ENCODE measurements at places on chromosomes 16 and 17. TPM values are rescaled to one million over a fixed set of nuclear protein-coding genes. Genes with fewer than 3 reads are reported as not detected.

- peak overlapping the region; percentile 95 for H3K4me3 ChIP-seq
- H3K27me3 ChIP-seq: no peaks in the 10 kb centered on the region
- peaks cover 44% of the 10 kb centered on the region for H3K36me3 ChIP-seq
- H3K4me1 ChIP-seq: peaks cover 42% of the 10 kb centered on the region
- H3K27ac ChIP-seq: peak overlapping the region; percentile 100
- DNase-seq: peak; percentile 41
These were observed 1.5 kb downstream of the HAPSTR1 start for GRCh38 chr16:9092978-9093344.

DNA sequence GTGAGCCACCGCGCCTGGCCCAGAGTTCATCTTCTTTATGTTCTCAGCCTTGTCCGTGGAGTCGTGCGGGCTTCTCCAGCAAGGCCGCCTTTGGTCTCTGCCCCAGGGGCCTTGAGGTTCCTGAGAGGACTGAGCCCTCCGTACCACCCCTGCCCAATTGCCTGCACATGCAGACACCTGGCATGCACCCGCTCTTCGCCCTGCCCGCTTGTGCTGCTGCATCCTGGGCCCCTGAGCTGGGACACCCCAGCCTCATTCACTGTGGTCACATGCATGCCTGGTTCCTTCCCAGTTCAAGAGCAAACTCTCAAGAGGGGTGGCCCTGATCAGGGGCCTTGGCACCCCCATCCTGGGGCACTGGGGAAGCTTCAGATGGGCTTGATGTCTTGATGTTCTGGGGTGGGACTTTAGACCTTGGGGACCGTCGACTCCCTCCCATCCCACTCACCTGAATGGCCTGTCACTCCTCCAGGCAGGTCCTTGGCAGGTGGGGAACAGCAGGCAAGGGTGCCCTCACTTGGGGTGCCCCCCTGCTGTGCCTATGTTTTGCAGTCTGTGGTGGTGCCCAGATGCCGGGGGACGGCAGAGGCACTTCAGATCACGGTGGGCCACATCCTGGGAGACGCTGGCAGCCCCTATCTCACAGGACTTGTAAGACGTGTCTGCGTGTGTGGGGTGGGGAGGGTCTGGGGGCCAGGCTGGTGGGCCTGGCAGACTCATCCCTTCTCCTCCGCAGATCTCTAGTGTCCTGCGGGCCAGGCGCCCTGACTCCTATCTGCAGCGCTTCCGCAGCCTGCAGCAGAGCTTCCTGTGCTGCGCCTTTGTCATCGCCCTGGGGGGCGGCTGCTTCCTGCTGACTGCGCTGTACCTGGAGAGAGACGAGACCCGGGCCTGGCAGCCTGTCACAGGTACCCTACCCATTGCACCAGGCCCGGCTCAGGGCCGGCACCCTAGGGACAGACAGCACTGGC lies 12.7 kb upstream of the SPNS2 start:
- H3K4me3 ChIP-seq: peak overlapping the region; percentile 89
- H3K27me3 ChIP-seq: no peaks in the 10 kb centered on the region
- H3K36me3 ChIP-seq: peaks cover 18% of the 10 kb centered on the region
- peaks cover 53% of the 10 kb centered on the region for H3K4me1 ChIP-seq
- DNase-seq: peak; percentile 65

DNA sequence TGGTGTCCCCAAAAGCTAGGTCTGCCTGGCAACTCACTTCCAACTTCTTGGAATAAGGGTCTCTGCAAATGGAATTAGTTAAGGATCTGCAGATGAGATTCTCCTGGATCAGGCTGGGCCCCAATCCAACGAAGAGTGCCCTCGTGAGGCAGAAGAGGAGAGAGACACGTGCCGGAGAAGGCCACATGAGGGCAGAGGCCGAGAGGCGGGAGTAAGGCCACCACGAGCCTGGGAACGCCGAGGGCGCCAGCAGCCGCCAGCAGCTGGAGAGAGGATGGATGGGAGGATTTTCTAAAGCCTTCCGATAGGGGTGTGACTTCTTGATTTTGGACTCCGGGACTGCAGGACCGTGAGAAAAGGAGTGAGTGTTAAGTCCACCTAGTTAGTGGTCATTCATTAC lies 76.3 kb downstream of the JPH3 start:
- no peak overlapping the region for H3K4me3 ChIP-seq
- no peaks in the 10 kb centered on the region for H3K27me3 ChIP-seq

Gene MYH13
- not detected for total RNA-seq

Gene MT1M
- total RNA-seq: not detected

Data from activated CD4-positive, alpha-beta T cell treated with anti-CD3 and anti-CD28 coated beads, Interleukin-2, amount 10 ng/mL, durations not matched to agents 7 days and 5 days (primary cell).